NCI-H1694 (cell line): ENCODE measurements at places on chromosomes 1 and 21.

- DNase-seq, result no peak
Observed at GRCh38 chr1:186703209-186703766, 23.1 kb upstream of the PTGS2 start.

GRCh38 chr1:46301406-46301807 is 2.0 kb downstream of the LRRC41 start:
- no peak for DNase-seq

- DNase-seq, result peak; percentile 43
Observed at GRCh38 chr1:201539561-201540431, 869 bp downstream of the NAV1 start.

DNA sequence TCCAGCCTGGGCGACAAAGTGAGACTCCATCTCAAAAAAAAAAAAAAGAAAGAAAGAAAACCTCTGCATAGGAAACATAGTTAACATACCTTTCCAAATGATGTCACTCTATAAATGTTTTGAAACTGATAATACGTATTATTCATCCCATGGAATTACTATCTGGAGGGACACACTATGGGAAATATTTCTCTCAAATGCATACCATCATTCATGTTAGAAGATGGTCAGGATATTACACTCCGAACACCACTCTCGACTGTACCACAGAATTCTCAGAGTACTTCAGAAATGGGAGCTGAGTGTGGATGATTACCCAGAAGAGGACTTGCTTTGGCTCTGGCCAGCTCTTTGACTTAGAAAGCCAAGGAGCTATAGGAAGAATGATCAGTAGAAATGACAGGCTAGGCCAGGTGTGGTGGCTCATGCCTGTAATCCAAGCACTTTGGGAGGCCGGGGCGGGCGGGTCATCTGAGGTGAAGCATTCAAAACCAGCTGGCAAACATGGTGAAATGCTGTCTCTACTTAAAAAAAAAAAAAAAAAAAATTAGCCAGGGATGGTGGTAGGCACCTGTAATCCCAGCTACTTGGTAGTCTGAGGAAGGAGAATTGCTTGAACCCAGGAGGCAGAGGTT is 5.2 kb upstream of the LIN28A start:
- DNase-seq, result no peak

DNA sequence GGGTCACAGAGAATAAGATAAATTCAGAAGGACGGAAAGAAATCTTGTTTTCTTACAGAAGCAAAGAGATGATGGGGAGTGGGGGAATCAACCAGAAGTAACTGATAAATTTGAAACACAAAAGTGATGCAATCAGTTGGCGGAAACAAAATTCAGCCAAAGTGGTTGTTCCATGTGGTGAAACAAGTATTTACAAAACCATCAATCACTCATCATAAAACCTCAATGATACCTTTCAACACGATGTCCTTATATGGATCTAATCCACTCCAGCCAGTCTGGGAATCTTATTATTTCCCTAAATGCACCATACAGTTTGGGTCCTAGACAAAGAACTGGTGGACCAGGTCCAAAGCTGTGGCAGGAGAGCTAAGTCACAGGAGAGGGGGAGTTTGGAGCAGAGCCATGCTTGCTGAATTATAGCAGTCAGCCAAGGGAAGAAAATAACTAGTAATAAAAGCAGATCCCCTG is 303.8 kb upstream of the LRRC7 start:
- peak; percentile 80 for DNase-seq

GRCh38 chr1:36846357-36846756 is 188.0 kb downstream of the GRIK3 start:
- peak; percentile 45 for DNase-seq

DNA sequence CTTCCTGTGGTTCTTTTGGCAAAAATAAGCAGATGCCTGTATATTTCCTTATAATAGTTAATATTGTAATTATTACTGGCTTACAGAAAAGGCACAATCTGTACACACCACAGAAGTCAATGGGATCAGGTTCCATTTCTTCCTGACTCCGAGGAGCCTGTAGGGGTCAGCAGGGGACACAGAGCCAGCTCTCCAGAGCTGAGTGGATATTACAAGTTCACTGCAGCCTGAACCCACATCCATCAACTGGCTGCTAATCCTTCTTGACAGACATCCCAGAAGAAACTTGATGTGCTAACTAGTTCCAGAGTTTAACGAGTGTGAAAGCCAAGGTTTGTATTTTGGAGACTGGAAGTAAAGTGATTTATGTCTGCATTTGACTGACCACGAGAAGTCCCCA is 203.8 kb downstream of the LMX1A start:
- no peak for DNase-seq

DNA sequence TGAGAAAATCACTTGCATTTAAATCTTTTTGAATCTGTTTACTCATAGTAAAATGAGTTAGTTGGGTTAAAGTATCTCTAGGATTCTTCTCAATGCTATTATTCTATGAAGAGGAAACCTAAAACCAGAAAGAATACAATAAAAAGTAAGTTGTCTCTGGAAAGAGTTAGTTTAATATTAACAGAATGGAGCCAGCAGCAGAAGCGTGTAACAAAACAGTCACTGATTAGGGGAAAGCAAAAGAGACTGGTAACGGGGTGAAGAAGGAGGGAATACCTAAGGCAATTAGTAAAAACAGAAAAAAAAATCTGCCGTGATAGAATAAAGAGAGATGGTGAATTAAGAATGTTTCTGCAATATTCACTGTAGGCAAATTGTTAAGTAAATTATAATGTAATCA is 60.0 kb downstream of the NRDC start:
- no peak for DNase-seq

DNA sequence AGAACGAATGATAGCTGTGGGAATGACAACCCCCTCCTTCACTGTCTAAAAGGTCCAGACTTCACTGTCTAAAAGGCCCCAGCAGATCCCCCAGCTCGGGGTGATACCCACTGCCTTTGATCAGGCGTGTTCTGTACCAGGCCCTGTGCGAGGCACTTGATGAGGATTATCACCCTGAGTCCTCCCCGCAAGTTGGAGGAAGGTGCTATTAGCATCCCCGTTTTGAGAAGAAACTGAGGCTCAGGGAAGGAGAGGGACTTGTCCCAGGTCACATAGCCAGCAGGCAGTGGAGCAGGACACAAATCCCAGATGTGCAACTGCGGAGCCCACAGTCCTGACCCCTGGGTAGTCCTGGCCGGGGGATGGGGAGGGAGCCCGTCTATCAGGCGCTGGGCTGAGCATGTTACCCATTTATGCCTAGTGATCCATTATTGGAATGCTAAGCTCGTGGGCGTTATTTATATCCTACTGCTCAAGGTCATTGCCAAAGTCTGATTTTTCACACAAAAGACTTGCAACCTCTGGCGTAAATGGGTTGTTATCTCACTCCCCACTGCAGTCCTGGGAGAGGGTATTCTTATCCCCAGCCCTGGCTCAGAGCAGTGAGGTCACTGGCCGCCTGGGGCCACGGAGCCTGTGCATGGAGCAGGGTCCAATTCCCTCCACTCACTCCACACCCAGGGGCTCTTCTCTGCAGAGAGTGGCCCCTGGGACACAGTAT is 722.2 kb downstream of the MATN1 start:
- no peak for DNase-seq

DNA sequence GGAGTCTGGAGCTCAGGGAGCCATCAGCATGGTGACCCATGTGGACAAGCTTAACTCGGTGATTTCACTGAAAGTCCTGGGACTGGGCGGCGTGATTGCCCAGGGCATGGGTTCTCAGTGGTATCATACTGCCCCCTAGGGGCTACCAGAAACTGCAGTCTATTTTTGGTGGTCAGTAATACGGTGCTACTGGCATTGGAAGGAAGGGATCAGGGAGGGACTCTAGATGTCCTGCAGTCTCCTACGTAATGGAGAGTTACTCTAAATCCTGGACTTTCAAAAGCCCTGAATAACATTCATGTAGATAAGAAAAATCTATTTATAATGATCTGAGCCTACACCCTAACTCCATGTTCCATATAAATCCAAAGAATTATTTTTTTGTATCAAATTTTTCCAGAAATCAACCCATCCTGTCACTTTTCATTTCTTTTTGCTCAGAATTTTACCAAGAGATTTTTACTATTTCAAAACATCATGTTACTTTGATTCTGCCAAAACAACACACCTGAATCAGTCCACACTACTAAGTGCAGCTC is 37.3 kb downstream of the PABPC4 start:
- peak; percentile 100 for DNase-seq

DNA sequence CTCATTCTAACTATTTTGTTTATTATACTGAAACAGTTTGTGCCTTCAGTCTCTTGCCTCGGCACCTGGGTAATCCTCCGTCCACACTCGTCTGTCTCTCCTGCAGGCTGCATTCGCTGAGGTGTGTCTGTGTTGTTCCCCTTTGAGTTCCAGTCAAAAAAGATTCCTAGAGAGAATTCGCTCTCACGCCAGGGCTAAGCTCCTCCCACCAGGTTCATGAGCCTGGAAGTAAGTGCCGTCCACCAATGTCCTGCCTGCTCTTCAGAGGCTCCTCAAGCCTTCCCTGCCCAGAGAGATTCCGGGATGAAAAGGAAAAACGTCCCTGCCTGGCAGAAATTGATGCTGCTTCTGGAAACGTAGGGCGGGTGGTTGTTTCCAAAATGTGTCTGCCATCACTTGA is 12.9 kb downstream of the KIAA2013 start:
- DNase-seq, result no peak

- no peak for DNase-seq
Observed at GRCh38 chr1:115329965-115330364, 8.1 kb downstream of the NGF start.

DNA sequence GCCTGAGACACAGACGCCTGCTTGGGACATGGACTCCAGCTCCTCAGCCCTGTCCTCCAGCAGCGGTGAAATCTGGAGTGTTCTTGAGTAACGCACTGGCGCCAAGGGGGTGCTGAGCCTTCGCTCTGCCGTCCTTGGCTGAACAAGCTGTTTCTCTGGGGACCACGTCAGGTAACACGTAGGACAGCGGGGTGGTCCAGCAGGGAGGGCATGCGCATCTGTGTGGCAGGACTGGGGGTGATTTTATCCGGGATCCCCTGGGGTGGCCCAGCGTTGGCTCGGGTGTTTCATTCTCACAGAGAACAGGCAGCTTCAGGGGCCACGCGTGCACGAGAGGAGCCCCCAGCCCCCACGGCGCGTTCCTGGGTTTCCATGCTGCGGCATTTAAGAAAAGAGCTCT is 61.2 kb downstream of the AGPAT3 start:
- DNase-seq, result no peak

DNA sequence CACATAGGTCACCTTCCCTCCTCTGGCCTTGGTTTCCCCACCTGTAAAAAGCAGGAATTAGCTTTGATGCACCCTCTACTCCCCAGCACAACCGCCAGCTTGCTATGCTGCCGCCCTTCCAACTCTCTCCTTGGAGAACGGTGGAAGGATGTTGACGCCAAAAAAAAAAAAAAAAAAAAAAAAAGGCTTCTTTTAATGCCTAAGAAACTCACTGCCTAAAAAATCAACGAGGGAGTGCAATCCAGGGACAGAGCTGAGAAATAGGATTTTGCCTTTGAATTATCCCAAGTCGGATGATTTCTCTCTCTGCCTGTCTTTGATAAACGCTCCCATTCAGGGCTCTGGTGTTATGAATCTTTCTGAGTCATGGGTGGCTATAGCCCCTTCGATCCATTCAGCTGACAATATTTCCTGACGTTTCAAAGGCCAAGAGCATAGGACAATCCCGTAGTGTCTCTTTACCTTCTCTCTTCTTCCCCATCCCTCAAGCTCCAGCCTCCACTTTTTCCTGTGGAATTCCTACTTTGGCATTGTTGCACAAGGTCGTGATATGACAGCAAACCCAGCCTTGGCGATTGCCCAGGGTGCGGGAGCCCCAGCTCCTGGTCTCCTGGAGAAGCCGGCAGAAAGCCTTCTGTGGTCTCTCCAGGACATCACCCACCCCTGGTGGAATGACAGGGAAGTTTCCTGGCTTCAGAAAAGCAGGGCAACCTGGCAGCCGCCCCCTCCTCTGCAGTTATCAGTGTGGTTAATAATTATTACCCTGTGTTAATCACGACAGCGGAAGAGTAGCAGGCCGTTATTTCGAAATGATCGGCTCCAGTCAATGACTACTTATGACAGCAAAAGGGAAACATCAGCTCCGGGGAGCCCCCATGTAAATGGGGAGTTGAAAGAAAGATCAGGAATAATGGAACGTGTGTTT is 8.0 kb upstream of the PLXNA2 start:
- no peak for DNase-seq

GRCh38 chr1:21331752-21332478 is 41.7 kb upstream of the ECE1 start:
- DNase-seq, result no peak

DNA sequence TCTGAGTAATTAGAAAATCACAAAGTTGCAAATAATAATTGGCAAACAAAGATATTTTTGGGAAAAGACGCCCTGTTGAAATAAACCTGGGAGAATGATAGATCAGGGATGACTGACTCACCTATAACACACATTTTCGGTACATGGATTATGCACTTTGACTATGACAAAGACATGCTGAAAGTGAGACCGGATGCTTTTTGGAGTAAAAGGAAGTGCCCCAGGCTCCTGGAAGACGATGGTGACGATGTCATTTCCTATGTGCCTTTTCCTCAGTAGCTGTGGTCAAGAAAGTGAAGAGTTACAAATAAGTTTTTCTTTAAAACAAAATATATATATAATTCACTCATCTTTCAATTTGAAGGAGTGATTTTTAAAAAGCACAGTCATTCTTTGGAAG is 158.7 kb downstream of the SIPA1L2 start:
- no peak for DNase-seq

GRCh38 chr1:234933475-234933874 is 195.2 kb downstream of the TOMM20 start:
- DNase-seq, result no peak

DNA sequence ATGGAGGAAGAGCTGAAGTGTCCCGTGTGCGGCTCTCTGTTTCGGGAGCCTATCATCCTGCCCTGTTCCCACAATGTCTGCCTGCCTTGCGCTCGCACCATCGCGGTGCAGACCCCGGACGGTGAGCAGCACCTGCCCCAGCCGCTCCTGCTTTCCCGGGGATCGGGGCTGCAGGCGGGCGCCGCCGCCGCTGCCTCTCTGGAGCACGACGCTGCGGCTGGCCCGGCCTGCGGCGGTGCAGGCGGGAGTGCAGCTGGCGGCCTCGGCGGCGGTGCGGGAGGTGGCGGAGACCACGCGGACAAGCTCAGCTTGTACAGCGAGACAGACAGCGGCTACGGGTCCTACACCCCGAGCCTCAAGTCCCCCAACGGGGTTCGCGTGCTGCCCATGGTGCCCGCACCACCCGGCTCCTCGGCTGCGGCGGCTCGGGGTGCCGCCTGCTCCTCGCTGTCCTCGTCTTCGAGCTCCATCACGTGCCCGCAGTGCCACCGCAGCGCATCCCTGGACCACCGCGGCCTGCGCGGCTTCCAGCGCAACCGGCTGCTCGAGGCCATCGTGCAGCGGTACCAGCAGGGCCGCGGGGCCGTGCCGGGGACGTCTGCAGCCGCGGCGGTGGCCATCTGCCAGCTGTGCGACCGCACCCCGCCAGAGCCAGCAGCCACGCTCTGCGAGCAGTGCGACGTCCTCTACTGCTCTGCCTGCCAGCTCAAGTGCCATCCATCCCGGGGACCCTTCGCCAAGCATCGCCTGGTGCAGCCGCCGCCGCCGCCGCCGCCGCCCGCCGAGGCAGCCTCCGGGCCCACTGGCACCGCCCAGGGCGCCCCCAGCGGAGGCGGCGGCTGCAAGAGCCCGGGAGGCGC is 1.3 kb downstream of the TRIM67 start:
- no peak for DNase-seq

GRCh38 chr1:84525779-84526178 is 19.4 kb upstream of the GNG5 start:
- DNase-seq, result no peak

- peak; percentile 27 for DNase-seq
Observed at GRCh38 chr1:206878456-206878855, 13.0 kb downstream of the IL20 start.

GRCh38 chr1:21919520-21919919 is 17.6 kb downstream of the HSPG2 start:
- DNase-seq, result no peak

GRCh38 chr1:80533093-80533492 is 1267.6 kb upstream of the ADGRL2 start:
- DNase-seq, result no peak
